Stimulated activated CD8-positive, alpha-beta memory T cell treated with anti-CD3 and anti-CD28 coated beads, Interleukin-15, amount 100 ng/mL, for 4 hours (primary cell): ENCODE measurements at places on chromosomes 2 and 18.

DNA sequence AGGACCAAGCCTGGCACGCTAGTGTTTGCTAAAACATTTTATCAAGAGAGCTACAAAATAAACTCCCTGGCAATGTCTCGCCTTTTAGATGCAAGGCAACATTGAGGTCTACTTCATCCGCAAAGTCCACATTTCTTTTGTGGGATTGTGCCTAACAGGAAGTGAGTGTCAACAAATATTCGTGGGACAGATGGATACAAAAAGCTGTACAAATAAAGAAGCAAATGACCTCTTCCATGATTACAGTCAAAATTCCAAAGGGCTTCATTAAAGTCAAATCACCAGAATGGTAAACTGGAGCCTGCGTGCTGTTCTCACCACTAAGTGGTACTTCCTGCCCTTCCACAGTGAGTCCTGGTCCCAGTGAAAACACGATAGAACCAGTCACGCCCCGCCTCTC lies 40.4 kb downstream of the L3MBTL4 start:
- DNase-seq = no peak

DNA sequence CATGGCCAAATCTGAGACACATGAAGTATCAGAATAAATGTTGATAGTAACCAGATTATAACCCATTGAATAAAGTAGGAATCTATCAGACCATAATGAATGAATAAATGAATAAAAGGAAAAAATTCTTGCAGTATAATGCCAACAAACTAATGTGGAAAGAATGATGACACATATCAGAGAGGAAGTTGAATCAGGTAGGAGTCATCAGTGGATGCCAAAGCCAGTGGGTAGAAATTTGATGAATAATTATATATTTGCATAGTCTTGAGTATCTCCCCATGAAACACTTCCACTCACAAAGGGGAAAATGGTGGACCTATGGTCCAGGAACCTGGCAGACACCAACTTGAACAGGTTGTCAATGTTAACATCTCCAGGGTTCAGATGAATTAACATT lies 68.6 kb downstream of the GALNT3 start:
- no peak for DNase-seq

DNA sequence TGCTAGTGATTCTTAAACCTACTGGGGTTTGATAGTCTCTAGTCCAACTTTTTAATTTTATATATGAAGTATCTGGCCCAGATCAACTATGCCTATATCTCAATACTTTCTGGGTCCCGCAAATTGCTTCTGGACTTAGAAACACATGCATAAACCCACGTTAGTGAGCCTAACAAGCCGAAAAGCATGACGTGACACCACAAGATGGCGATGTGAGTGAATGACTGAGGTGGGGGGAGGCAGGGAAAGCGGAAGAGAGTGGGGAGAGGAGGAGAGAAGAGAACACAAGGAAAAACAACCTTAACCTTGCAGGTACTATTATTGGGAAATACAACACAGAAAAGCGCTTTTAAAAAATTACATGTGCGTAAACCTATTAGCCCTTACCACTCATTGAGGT lies 13.8 kb downstream of the PDIA6 start:
- DNase-seq = no peak

- DNase-seq = no peak
Observed at GRCh38 chr2:10097352-10098148, 17.3 kb upstream of the CYS1 start.

GRCh38 chr2:113116100-113116958 lies 11.1 kb upstream of the IL1RN start:
- DNase-seq = no peak

DNA sequence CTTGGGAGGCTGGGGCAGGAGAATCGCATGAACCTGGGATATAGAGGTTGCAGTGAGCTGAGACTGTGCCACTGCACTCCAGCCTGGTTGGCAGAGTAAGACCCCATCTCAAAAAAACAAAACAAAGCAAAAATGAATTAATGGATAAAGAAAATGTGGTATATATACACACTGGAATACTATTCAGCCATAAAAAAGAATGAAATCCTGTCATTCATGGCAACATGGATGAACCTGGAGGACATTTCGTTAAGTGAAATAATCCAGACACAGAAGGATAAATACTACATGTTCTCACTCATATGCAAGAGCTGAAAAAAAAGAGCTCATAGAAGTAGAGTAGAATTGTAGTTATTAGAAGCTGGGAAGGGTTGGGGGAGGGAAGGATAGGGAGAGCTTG lies 80.8 kb downstream of the RAB31 start:
- DNase-seq = no peak

- DNase-seq = no peak
Observed at GRCh38 chr18:76472829-76473228, 22.2 kb downstream of the ZNF516 start.

GRCh38 chr2:237122214-237122666 lies 36.6 kb downstream of the COPS8 start:
- DNase-seq = no peak

DNA sequence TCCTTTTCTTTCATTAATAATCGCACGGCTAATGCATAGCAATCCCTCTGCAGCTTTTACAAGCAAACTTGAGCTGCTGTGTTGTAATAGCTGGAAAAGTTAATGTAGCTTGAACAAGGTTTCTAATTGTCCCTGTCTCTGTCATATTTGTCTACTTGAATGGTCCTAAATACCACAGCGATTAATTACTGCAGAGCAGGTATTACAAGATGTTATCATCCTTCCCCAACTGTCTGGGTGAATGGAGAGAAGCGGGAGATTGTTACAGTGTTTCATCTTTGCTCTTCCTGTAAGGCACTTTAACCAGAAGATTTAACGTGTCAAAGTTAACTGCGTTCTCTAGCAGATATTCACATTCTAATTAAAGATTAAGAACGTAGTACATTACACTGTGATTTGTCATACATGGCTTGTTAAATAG lies 422.2 kb upstream of the POU3F3 start:
- DNase-seq = no peak
